ENCODE measurements at places on chromosomes 2 and 18.

- no peak for DNase-seq
Observed at GRCh38 chr2:102788885-102789260, 27.0 kb downstream of the TMEM182 start.

DNA sequence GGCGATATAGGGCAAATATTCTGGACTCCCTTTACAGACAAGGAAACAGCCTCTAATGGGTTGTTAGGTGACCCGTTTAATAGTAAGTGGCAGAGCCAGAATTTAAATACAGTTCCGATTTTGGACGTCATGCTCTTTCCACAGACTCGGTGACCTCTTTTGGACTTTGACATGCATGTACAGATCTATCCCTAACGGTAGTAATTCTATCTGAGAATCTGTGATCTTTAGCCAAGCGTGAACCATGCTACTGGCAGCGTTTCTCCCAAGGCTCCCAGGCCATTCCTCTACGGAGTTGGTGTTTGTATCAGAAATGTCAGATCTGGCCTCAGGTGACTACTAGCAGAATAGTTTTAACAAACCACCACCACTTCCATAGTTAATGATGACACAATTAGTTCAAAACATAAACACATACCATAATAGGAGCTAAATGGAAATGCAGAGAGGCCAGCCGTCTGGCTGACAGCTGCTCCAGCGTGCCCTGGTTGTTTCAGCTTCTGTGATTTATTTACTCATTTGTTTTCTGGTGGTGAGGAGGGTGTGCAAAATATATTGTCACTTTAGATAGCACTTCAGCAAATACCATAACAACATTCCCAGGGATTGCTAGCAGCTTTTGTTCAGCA, 304.6 kb upstream of the LYPD1 start:
- DNase-seq = peak; percentile 17

DNA sequence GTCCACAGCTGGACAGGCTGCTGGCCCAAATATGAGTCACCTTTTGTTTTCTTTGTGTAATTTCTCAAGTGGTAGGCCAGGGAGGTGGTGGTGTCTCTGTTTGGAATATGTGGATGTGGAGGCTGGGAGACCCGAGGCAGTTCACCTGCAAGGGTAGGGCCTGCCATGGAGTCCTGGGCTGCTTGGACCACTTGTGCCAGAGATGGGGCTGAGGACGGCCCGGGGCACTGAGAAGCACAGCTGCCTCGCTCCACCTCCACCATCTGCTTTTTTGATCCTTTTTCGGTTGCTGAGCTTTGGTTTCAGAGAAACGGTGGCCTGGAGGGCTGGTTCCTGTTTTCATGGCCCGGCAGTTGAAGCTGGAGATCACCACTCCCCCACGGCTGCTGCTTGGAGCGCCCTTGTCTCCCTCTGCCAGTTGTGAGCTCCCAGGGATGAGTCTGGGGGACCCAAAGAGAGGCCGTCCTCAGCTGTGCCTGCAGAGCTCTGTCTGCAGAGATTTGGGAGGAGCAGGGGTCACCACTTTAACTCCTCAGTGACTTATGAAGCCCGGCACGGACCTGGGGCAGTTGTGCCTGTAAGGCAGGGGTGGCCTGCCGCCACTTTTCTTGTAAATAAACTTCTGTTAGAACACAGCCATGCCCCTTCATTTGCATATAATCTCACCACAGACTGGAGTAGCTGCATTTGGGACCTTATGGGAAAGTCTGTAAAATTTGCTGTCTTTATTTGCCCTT, 67.6 kb upstream of the MCFD2 start:
- peak; percentile 47 for DNase-seq

DNA sequence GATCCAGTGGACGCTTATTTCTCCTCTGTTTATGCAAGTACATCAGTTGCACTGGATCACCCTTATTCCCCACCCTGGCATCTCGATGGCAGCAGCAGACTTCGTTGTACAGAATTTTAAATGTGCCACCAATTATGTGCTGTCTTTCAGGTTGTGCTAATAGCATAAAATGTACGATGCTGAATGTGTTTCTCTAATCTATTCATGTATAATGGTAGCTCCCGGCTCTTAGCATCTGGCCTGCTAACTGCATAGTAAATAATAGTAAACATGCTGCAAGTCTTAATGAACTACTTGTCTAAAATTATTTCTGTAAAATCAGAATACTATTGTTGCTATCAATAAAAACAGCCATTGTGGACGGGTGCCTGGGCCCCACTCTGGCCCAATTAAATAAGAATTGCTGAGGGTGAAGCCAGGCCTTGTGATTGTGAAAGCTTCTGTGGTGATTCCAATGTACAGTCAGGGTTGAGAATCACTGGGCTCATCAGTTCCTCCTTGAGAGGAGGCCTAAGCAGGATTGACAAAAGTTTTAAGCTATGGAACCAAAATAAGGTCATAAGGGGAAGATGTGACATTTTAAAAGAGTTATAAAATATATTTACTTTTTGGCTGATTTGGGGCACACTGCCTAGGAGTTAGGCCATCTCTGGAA, 14.4 kb upstream of the MYO3B start:
- DNase-seq = no peak

DNA sequence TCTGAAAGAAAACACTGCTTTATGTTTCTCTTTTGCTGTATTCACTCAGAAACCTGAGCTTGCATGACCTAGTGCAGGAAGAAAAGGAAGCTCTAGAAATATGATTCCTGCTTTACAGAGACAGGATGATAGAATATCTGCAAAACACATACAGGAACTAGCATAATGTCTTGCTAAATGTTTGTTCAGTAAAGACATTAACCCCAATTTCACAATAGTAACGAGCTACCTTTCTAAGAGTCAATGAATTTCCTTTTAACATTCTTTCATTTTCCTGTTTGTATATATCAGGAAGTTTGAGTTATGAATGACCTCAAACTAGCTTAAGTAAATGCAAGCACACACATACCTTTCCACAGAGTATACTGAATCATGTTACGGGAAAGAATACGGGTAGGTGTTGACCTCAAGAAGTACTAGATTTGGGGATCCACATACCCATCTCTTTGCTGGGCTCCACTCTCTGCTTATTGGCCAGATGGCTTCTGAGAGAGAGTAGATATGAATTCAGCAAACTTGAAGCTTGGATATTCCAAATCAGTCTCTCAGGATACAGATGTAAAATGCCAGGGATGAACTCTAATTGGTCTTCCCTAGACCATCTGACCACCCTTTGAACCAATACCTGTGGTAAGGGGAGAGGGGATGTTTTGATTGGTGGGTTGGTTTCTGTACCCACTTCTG, 18.2 kb upstream of the ACSL3 start:
- DNase-seq = no peak

DNA sequence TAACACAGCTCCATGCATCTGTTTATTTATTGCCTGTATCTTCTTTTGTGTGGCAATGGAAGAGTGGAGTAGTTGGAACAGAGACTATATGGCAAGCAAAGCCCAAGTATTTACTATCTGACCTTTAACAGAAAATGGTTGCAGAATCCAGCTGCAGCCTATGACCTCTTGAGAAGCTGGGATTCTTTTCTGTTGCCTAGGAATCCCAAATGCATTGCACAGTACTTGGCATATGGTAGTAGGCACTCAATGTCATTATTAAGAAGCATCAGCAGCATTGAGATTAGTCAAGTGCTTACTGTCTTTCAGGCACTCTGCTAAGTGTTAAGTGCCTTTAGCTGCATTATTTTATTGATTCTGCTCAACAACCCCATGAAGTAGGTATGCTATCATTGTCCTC, 331.6 kb downstream of the CCDC85A start:
- no peak for DNase-seq

DNA sequence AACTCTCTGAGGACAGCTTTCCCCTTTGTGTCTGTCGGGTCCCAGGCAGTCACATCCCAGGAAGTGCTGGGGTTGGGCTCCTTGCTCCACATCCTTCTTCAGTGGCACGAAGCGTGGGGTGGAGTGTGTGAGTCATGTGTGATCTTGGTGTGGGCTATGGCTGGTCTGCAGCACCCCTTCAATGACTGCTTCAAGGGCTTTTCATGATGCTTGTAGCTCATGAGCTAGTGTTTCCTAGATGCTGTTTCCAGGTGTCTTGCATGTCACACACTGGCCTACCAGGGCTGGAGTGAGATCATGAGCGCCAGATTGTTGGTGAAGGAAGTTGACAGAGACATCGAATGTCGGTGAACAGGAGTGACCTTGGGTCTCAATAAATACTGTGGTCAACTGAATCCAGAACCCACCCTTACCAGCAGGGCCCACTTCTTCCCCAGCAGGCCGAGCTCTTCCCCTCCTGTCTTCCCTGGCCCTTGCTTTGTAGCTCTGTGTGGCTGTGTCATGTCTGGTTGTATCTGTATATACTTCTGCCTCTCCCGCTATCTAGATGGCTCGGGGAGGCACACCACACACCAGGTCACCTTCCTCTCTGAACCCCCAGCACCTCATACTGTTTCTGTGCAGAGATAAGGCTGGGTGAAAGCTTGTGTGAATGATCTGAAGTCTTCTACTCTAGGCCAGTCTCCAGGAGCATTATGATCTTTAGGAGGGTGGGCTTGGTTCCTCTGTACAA, 3.8 kb downstream of the C2orf92 start:
- DNase-seq = no peak

Data from AG08396 (cell line).